ENCODE measurements at places on chromosomes 2 and 18.

- DNase-seq = no peak
Observed at GRCh38 chr2:201233812-201234662, 26.3 kb upstream of the CASP8 start.

GRCh38 chr2:45860136-45861121, 209.0 kb downstream of the PRKCE start:
- no peak for DNase-seq

GRCh38 chr2:48551548-48551947, 21.6 kb downstream of the STON1 start:
- no peak for DNase-seq

DNA sequence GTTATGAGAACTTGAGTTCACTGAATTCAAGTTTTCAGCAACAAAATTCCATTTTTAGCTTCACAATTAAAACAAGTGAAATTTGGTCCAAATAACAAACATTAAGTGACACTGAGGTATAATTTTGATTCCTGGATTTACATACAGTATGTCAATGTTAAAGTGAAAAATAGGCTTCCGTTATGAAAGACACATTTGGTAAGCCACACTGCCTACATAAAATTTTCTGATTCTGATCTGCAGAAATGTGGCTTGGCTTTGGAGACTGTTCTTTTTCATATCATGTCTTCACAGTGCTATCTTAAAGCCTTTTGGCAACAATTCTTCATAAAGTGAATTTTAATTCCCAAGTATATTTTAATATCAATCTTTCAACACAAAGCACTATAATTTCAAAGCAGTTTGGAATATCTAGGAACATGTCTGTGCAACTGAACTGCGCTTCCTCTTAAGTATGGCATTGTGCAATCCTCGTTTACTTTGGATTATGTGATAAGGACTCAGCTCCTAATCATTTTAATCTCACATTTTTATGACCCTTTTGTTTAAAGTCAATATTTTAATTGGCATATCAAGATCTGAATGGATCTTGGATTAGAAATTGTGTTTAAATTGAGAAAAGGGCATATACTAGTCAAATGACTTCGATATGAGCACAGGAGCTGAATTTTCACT, 60.0 kb downstream of the RBMS1 start:
- DNase-seq = no peak

All from GM04503 (cell line).